DMS79 (cell line): ENCODE measurements at places on chromosomes 4 and X.

DNA sequence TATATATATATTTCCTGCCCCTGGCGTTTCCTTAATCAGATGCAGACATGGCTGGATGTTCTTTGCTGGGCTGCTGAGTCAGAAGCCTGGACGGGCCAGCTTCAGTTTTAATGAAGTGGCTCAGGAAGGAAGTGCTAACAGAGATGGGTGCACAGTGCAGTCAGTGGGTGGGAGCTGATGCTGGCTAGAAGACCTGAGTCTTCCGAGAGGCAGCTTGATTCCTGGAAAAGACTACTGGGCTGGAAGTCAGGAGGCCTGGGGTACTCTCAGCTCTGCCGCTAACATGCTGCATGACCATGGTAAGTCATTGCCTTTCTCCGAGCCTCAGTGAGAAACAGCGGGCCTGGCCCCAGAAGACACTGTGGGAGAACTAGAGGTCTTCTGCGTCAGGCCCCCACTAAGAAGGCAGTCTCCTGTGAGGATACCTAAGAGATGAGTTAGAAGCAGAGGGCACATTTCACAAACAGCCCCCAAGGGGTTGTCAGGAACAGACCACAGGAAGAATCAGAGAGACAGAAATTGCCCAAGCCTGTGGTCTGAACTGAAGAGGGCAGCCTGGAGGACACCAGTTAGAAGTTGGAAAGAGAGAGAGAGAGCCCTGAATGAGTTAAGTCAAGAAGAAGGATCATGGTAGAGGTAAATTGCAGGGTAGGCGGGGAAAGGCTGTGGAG lies 8.3 kb upstream of the CD40LG start:
- no peak for DNase-seq

DNA sequence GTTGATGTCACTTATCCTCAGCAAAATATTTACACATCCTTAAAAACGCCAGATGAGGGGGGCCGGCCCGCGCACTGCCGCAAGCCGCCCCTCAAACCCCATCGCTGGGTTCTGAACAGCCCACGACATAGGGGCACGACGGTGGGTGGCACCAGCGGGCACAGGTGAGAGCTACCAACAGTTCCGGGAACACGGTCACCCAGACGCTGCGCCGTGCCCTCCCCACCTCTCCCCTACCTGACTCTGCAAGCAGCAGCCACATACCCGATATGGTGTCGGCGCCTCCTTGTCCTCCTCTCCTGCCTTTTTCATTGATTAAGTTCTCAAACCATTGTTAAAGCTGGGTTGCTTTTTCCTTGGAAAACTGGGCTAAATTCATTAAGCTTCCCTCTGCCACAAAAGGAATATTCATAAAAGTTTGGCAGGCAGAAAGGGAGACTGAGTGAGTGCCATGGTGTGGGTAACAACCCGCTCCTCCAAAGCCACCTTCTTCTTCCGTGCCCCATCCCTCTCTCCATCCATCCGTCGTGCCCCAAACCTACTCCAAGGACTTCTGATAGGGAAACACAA lies 1.4 kb downstream of the RAI2 start:
- DNase-seq, result no peak

DNA sequence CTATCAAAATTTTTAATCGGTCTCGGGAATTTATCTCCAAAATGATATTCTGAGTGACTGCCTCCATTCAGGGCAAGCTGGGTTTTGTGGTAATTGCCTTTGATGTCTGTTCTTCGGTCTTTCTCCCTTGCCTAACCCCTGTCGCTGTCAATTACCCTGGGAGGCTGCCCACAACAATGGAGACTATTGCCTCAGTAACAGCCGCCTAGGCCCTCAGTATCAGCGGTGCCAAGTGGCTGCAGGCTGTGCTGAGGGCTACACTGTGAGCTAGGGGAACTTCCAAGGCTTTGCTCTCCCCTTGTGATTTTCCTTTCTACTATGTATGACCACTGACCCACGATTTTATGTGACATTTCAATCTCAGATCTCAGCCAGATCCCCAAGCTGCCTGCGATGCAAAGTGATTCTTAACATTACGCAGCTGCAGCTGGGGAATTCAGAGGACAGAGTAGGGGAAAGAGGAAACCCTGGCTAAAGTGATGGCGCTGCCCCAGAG lies 36.3 kb upstream of the REST start:
- DNase-seq, result peak; percentile 15

DNA sequence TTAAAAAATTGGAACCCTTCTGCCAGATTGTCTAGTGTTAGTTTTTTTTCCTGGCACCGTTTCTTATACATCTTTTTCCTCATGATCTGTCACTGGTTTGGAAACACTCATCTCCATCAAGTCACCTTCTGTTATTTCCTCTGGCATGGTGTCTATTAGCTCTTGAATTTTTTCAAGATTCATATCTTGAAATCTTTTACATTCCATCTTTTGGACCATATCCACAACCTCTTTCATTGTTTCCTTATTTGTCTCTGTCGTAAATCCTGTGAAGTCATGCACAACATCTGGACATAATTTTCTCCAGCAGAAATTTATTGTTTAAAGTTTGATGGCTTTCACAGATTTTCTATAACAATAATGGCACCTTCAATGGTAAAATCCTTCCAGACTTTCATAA lies 10.2 kb upstream of the TMEM185A start:
- DNase-seq, result no peak

DNA sequence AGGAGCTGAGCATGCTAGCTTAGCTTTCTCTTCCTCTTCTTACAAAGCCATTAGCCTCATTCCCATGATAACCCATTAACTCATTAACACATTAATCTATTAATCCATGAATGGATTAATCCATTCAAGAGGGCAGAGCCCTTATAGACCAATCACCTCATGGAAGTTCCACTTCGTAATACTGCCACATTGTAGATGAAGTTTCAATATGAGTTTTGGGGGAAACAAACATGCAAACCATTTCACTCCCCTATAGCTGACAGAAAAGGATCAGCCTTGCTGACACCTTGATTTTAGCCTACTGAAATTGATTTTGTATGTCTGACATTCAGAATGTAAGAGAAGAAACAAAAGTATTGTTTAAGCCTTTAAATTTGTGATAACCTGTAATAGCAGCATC lies 251.8 kb upstream of the GALNTL6 start:
- DNase-seq, result no peak

- DNase-seq, result peak; percentile 64
Measured at GRCh38 chrX:72572248-72573157, at the start of gene HDAC8. HDAC8 (minus strand) TSS chrX:72572843; CDS start chrX:72572761, 82 bp downstream.

GRCh38 chrX:153571534-153571908 lies 27.4 kb downstream of the CCNQ start:
- no peak for DNase-seq

DNA sequence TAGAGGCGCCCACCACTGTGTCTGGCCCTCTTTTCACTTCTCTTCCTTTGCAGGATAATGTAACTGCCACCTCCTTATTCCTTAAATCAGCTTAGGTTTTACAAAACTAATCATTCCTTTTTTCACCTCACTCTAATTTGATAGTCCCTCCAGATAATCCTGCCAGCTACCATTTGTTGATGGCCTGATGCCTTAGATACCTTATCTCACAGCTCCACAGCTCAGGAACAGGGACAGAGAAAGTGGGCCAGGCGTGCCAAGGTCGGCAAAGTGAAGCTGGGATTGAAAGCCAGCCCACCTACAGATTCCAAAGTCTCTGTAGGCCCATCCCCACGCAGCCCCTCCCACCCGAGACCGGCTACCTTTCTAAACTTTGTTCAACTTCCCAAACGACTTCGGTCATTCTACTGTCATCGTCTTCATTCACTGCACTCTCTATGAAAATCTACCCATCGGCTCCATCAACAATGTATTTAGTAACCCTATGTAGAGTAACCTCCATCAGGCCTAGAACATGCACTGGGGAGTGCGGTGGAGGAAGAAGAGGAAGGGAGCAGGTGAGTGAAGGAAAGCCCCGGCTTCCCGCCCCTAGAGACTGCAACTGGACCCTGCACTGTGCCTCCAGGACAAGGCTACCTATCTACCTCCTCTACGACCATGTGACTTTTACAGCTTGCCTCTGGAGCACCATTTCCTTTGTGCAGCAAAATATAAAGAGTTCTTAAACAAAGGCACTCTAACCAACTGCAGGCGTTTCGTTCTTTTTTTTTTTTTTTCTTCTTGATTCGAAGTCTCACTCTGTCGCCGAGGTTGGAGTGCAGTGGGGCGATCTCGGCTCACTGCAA lies 1.5 kb downstream of the CASP6 start:
- peak; percentile 23 for DNase-seq

DNA sequence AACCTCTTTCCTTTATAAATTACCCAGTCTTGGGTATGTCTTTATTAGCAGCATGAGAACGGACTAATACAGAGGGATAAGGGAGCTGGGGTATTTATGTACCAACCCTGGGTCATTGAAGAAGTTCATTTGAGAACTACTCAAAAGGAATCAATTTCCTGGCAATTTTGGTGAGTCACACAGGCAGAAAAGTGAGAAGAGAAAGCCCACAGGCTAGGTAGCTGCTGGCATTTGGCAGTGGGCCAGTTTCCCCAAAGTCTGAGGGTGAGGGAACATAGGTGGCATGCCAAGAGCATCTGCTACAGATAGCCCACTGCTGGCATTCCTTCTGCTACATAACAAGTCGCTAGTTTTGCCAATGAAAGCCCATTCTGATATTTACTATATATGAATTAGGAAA lies 411.2 kb downstream of the MID1IP1 start:
- DNase-seq, result no peak

- DNase-seq, result no peak
Measured at GRCh38 chrX:37800717-37801116, 20.9 kb downstream of the CYBB start.

DNA sequence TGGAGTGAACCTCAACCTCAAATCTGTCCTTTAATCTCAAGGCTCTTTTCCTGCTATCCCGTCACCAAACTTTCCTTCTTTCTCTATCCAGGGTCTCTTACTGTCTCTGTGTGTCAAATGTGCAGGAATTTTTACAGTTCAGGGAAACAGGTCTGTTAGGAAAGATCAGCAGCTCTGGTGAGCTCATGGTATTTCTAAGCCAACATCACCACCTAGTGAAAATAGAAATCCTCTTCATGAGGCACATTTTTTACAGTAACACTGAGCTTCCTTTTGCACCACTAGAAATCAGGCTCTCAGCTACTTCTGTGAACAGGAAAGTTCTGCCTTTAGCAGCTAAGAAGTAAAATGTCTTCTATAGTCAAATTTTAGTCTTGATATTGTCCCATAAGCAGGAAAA lies 39.6 kb downstream of the NUDT11 start:
- DNase-seq, result no peak

DNA sequence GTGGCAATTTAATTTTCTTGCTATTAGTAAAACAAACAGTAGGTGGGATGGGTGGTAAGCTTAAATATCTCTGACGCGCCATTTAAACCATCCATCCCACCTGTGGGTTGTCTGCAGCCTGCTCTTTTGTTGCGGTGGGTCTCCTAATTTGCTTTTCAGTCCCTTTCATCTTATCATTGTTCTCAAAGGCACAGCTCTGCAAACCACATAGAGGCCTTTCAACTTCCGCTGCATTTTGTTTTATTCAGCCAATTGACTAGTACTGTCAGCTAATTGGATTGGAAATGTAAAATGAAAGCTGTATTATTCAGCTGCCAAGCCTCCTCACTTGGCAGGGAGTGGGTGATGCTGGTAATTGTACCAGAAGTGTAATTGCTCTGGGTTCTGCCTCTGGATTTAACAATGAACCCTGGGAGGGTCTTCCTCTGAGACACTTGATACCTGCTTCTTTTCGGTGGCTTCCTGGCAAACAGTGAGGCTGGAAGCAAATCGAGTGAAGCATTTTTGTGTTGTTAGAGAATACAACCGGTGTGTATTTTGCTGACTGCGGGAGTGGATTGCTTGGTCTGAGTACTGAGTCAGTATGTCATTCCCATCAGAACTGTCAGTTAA lies 165.6 kb downstream of the FRAS1 start:
- peak; percentile 86 for DNase-seq

DNA sequence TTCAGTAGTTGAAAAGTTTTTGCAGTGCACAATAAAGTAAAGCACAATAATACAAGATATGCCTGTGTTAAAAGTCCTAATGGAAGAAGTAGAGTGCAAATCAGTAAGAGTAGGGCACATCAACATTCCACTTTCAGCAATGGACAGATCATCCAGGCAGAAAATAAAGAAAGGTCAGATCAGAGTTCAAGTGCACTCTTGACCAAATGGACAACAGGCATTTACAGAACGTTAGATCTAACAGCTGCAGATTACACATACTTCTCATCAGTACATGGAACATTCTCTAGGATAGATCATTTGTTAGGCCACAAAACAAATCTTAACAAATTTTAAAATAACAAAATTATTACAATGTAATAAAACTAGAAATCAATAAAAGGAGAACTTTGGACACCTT lies 1373.5 kb upstream of the PABPC4L start:
- DNase-seq, result no peak

- no peak for DNase-seq
Measured at GRCh38 chr4:37946503-37947179, 13.6 kb upstream of the PTTG2 start.

DNA sequence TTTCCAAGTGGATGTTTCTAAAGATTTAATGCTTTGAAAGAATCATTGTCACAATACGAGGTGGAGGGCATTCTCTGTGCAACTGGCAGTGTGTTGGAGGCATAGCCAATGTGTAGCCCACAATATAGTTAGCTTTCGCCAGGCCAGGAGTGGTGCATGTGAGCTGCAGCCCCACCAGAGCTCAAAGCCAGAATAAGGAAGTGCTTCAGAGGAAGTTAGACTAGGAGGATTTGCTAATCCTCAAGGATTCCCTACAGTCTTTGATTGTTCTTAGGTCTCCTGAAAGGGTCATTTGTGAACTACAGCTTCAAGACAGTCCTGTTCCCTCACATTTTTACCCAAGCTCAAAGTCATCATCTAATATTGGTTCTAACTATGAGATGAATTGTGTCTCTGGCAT lies 16.4 kb downstream of the TRPC5OS start:
- DNase-seq, result no peak
